ENCODE measurements at places on chromosomes 6 and 20.

DNA sequence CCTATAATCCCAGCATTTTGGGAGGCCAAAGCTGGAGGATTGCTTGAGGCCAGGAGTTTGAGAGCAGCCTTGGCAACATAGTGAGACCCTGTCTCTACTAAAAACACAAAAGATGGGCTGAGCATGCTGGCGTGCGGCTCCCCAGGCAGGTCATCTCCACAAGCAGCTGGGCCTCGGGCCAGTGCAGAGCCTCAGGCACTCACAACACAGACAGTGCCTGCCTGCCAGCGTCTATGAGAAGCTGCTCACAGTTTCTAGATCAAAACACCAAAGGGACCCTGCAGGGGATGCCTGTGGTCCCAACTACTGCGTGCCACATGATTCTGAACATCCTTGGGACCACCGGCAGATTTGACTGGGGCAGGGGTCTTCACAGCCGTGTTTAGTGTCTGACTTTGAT lies 59.4 kb downstream of the GINS1 start:
- DNase-seq = no peak

DNA sequence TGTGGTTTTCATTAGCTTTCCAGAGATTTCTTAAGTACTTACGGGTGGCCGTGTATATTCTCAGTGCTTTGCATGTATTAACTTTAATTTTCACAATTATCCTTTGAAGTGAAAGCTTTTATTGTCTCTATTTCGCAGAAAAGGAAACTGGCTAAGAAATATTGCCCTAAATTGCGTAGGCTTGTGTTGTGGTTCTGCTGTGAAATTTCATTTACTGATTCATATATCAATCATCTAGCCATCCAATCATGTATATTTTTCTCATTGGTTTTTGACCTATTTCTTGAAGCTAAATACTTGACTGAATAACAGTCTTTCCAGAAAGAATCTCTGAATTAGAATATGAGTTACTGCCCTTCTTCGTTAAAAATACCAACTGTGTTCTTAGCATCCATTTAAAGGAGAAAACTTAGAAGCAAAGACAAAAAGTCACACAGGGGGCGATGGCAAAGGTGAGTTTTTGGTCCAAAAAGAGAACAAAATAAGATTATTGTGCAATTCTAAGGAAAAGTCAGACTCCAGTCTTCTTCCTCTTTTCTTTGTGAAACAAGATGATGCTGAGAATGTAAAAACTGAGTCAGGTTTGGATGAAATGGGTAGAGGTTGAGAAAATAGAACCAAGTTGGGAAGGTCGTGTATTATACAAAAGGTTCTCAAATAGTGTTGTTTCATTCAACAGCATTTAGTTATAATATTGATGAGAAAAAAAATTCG lies 1.4 kb downstream of the CYB5R4 start:
- DNase-seq = no peak

DNA sequence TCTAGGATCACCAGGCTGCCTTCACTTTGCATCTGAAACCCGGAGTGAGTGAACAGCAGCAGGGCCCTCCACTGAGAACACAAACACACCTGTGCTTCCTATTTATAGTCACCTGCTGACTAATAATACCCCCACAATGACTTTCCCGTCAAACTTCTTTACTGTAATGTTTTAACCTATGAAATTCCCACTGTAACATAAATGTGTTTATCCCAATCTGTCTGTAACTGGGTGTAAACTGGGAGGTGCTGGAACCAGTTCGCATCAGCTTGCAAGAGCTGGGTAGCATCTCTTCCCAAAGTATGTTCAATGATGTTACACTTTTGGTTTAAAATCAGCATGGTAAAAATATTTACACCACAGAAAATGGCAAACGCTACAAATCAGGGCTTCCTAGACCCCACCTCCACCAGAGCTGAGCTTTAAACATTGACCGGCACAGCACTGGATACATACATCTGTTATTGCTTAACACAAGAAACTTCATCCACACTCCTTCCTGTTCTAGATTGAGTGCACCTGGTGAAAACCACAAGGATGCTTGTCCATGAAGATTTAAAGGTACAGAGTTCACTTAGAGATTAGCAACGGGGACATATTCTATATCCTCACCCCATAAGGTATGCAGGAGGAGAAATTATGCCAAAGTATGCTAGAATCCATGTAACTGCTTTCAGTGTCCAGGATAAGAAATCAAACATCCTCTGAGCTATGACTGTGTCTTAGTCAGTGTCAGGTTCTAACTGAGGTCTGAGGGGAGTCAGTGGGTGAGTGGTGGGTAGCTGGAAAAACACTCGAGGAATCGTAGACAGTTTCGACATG lies 79.0 kb downstream of the ALDH8A1 start:
- no peak for DNase-seq

DNA sequence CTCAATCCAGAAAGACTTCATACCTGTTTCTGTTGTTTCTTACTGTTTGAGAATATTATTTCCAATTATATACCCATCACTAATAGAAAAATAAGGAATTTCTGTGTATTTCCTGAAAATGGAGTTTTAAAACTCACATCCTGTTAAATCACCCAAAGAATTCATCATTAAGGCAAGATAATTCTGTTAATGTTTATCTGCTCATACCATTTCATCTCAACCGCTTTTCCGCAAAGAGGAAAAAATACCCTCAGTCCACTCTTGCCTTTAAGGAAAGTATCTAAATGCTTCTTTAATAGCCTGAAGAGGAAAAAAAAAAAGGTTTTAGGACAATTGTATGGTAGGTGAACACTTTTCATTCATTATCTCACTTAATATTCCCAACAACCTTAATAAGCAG lies 7.3 kb downstream of the TPMT start:
- no peak for DNase-seq

DNA sequence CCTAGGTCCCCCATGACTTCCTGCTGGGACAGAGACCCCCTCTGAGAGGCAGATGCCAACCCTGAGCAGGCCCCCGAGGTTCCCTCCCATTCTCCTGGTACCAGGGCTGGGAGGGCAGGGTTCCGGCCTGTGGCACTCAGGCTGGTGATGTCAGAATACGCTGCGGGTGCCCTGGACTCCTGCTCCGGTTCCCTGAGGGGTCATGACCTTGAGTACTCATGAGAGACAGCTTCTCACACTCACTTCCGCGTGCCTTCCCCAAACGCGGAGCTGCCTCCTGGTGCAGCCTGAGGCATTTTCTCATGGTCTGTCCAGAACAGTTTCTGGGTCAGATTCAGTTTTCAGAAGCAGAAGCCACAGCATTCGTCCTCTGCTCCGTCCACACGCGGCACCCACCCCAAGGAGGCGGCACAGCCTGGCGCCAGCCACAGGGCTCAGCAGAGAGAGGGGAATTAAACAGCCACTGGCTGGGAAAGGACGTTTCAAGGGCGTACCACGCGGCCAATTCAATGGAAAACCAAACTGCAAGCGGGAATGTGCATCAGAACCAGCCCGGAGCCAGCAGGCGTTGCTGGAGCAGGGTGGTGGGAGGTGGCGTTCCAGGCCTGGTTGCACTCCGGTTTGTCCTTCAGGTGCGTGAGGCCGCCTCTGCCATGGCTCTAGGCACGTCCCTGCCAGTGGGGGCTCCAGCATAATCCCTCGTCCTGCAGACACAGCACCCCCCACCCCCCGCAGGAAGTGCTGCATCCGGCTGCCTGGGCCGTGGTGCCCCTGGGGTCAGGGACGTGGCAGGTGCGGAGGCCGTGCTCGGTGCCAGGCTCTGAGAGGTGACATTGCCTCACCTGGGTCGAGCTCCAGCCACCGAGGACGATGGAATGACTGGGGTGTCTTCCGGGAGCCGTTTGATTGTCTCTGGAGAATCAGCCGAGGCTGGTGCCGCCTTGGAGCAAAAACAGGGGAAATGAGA lies 58.3 kb upstream of the BHLHE23 start:
- no peak for DNase-seq

DNA sequence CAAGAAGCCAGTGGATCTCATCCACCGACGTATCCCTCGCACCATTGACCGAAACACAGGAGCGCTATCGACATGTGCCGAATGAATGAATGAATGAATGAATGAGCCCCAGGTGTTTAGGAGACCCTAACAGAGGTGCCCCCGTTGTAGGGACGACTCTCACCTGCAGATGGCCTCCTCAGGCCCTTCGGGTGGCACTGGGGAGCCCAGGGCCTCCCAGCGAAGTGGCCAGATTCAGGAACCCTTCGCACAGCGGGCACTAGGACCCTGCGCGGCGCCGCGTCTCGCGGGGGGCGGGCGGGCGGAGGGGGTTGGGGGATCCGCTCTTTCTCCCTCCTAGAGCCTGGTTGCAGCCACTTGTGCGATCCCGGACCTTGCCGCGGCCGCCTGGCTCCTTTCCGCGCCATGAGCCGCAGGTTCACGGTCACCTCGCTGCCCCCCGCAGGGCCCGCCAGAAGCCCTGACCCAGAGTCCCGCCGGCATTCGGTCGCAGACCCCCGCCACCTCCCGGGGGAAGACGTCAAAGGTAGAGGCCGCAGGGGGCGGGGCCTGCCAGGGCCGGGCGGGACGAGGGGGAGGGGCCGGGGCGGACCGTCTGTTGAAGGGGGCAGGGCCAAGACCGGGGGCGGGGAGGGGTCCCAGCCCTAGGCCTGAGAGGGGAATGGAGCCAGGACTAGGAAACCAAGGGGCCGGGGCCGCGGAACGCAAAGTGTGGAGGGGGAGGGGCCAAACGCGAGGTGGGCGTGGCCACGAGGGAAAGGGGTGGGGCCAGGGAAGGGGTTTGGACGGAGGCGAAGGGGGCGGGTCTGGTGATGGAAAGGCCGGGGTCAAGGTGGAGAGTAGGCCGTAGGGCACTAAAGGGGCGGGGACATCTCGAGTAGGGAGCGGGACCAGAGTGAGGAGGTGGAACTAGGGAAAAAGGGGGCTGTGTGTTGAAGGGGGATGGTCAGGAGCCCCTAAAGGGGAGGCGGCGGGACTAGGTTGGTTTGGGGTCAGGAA lies 7.4 kb upstream of the SLC12A5 start:
- DNase-seq = peak; percentile 68

- no peak for DNase-seq
Measured at GRCh38 chr6:43933148-43933885, 163.3 kb downstream of the VEGFA start.

GRCh38 chr20:32484225-32484957 lies 100.7 kb downstream of the NOL4L start:
- peak; percentile 53 for DNase-seq

DNA sequence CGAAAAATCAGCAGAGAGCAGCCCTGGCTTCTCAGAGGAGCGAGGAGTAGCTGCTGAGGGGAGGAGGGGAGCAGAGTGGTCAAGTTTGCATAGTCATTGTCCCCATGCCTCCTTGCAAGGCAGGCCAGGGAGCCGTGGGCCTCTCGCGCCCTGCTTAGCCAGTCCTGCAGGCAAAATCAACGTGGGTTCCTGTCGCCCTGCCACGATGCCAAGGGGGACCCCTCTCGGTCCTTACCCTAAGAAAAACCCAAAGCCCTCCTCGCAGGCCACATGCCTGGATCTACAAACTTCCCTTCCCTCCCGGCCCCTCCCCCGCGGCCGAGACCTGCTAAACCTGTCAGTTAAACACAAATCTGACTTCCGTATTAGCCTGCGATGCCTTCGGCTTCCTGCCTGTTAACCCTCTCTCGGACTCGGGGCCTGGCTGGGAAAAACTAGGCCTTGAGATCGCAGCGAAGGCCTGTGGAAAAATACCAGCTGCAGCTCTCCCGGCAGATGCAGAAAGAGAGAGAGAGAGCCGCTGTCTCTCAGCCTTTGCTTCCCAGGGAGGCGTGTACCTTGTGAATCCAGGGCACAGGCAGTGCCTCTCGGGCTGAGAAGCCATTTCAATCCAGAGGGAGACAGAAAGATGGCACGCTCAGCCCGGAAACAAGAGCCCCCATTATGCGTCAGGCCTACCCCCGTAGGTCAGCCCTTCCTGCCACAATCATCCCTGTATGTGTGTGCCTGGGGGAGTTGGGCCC lies 968 bp upstream of the ZMYND8 start:
- DNase-seq = peak; percentile 82

DNA sequence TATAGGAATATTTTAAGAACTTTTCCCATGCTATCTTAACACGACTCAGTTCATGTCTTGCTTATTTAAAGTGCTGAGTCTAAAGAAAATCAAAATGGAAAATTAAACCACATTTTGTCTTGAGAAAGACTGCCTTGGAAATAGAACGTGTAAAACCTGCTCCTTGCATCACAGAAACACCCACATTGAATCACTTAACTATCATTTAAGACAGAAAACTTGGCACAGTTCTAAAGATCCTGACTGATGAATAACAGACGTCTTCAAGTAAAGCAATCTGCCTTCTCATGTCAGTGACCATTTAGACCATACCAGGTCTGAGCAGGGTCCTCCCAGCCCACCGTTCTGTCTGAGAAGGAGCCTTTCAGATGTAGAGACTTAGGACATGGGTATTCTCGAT lies 7.4 kb downstream of the PERP start:
- no peak for DNase-seq

DNA sequence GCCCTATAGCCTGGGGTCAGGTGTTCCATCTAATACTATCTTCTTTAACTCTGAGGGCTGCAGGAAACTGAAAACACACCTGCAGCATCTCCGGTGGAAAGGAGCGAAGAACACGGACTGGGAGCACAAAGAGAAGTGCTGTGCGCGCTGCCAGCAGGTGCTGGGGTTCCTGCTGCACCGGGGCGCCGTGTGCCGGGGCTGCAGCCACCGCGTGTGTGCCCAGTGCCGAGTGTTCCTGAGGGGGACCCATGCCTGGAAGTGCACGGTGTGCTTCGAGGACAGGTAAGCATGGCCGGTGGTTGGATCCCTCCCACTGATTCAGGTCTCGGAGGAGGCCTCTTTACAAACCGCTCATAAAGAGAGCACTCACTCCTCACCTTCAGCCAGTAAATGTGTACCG lies 15.5 kb downstream of the SYTL3 start:
- no peak for DNase-seq

DNA sequence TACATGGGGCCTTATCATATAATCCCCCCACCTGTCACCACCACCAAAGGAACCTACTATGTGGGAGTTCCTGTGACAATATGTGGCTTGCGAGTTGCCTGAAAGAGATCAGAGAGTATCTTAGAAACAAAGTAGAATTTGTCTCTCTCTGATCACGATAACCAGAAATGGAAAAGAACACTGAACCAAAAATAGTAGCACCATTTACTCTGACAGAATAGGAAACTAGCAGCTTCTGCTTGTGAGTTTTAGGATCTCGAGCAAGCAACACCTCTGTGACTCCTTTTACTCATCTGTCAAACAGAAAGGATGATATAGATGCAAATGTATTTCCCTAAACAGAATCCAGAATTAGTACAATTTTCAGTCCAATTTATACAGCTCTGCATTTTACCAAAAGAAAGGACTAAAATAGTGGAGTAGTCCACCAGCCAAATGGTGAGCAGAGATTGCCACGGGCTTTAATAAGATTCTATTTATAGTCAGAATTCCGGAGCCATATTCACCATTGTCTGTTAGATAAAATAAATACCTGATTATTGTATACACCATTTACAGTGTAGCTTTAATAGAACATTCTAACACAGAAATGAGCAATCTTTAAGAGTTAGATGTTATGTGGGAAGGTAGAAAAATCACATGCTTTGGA lies 19.9 kb upstream of the STMND1 start:
- no peak for DNase-seq

GRCh38 chr6:42692137-42692911 lies 30.1 kb downstream of the PRPH2 start:
- peak; percentile 12 for DNase-seq

GRCh38 chr6:43282636-43283513 lies 15.2 kb upstream of the SLC22A7 start:
- DNase-seq = no peak

Measured in stimulated activated CD4-positive, alpha-beta T cell treated with anti-CD3 and anti-CD28 coated beads, Interleukin-15, amount 100 ng/mL, for 24 hours (primary cell).